GM23248 (cell line): ENCODE measurements at places on chromosomes 7 and 10. TPM values are rescaled to one million over a fixed set of nuclear protein-coding genes. Genes with fewer than 3 reads are reported as not detected.

The ATP5F1C gene
- 229 and 315 TPM in 2 replicates for total RNA-seq

DNA sequence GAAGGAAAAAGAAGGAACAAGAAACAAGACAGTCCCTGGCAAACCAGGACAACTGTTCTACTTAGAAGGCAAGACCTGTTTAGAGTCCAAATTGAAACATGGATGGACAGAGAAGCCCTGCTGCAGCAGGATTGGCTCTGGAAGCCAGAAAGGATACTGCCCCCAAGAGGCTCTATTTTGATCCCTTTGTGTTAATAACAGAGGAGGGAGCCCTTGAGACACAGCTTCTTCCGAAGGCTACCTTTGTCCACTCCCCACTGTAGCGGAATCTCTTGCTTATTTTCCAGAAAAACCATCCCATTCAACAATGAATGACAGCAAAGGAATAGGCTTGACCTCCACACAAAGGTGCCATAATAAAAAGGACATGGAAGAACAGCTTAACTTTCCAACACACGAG lies 120.3 kb upstream of the FOXK1 start:
- no peaks in the 10 kb centered on the region for H3K4me1 ChIP-seq
- no peaks in the 10 kb centered on the region for H3K36me3 ChIP-seq
- no peak for DNase-seq
- no peak overlapping the region for H3K4me3 ChIP-seq
- no peaks in the 10 kb centered on the region for H3K27me3 ChIP-seq
- no peak overlapping the region for H3K27ac ChIP-seq

The RADIL gene
- total RNA-seq: 0.13 and 4.3 TPM in 2 replicates

GRCh38 chr10:132848291-132848701 lies 62.3 kb upstream of the NKX6-2 start:
- H3K4me3 ChIP-seq: no peak overlapping the region
- no peaks in the 10 kb centered on the region for H3K36me3 ChIP-seq
- H3K4me1 ChIP-seq: no peaks in the 10 kb centered on the region
- no peak for DNase-seq

- no peaks in the 10 kb centered on the region for H3K4me1 ChIP-seq
- H3K27me3 ChIP-seq: no peaks in the 10 kb centered on the region
- DNase-seq: no peak
- H3K27ac ChIP-seq: no peak overlapping the region
- no peak overlapping the region for H3K4me3 ChIP-seq
Observed at GRCh38 chr7:72405418-72405817, 6.7 kb downstream of the CALN1 start.

DNA sequence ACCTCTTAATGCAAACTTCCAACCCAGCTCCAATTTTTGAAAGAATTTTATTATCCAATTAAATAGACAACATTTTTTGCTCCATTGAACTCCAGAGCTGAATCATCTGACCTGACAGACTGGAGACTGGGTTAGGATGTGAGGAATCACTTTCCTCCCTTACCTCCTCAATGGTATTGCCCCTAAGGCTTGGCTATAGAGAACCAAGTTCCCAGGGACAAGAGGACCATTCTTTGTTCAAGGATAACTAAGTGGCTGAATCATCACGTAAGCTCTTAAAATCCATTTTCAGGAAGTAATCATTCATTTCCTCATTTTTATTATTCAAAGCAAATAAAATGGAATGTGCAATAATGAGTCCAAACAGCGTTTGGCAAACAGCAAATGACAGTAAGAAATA lies 335.1 kb downstream of the GATA3 start:
- DNase-seq: no peak
- H3K4me1 ChIP-seq: no peaks in the 10 kb centered on the region
- H3K27me3 ChIP-seq: no peaks in the 10 kb centered on the region

DNA sequence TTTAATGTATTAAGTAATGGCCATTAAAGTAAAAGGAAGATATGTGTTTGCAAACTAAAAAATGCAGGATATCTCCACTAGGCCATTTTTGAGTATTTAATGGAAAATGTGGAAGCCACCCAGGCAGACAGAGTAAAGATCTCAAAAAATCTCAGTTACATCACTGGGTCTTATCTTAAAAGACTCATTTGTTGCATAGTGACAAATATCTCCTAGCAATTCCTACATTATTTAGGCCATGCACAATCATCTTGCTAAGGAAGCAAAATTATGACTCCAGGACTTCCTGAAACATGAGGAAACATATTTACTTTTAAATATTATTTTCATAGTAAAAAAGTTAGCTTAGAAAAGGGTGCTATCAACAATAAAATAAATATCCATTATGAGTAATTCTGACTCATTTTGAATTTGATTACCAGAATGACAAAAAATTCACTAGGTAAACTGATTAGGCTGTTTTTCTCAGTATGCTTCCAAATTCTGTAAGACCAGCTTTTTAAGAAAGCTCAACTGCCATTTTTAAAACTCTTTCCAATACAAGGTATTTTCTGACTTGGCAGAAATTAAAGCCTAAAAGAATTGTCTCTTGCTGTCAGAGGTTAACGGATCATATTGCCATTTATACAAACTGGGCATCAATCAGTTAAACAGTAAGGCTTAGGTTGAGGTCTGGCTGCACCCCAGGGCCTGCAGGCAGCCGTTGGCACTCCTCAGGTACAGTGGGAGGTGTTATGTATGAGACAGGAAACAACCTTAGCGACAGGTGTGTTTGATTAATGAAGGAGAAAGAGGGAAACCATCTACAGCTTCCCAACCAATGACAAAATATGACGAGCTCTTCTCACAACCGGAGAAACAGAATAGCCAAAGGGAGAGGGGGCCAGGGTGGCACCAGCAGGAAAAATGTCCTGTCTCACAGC lies 31.8 kb downstream of the PCLO start:
- no peak overlapping the region for H3K27ac ChIP-seq
- no peak overlapping the region for H3K4me3 ChIP-seq
- no peaks in the 10 kb centered on the region for H3K27me3 ChIP-seq
- no peak for DNase-seq

DNA sequence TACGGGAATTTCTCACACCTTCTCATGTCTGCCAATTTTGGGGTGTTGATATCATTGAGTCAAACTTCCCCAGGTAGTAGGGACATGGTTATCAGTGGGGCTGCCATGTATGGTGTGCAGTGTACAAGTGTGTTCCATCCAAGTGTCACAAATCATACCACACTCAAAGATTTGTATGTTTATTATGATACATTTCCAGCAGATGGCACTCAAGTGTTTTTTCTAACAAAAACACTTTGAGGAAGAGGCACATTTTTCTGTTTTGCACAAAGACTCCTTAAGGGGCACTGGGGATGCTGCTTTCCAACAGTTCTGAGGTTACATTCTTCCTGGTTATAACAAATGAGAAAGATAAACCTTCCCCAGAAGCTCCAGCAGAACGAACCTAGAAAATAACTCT lies 414.5 kb downstream of the REEP3 start:
- no peak for DNase-seq
- no peak overlapping the region for H3K4me3 ChIP-seq
- no peak overlapping the region for H3K27ac ChIP-seq
- no peaks in the 10 kb centered on the region; the same call in 1 of the 2 replicates for H3K27me3 ChIP-seq

DNA sequence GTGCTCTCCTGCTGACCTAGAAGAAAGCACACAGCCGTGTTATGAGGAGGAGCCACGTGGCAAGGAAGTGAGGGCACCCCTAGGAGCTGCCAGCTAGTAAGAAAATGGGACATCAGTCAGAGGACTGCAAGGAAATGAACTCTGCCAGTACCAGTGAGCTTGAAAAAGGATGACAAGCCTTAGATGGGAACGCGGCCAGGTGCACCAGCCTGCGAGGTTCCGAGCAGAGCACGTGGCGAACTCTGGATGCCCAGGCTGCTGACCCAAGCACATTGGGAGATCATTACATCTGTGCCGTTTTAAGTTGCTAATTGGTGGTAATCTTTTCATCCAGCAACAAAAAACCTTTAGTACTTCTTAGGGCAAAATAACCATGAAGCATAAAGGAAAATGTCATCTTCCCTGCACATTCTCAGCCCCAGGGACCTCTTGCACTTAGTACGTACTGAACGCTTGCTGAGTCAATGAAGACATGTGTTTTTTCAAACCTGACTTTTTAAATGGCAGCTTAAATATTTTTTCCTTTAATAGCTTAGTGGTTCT lies 69.4 kb downstream of the AMZ1 start:
- peak overlapping the region; percentile 97 for H3K27ac ChIP-seq
- peaks cover 52% of the 10 kb centered on the region for H3K4me1 ChIP-seq
- DNase-seq: peak; percentile 86
- H3K36me3 ChIP-seq: no peaks in the 10 kb centered on the region
- H3K4me3 ChIP-seq: peak overlapping the region; percentile 51

- DNase-seq: peak; percentile 83
- peak overlapping the region; percentile 64 for H3K4me3 ChIP-seq
- peaks cover 8% of the 10 kb centered on the region for H3K4me1 ChIP-seq
Observed at GRCh38 chr7:25260862-25261494, 32.7 kb upstream of the NPVF start.

- DNase-seq: peak; percentile 48
- H3K27ac ChIP-seq: no peak overlapping the region
- H3K4me1 ChIP-seq: peaks cover 12% of the 10 kb centered on the region
- no peaks in the 10 kb centered on the region for H3K36me3 ChIP-seq
- H3K4me3 ChIP-seq: no peak overlapping the region
Observed at GRCh38 chr10:14684354-14684753, 90.3 kb downstream of the FAM107B start.

GRCh38 chr10:132691711-132692153 lies 94.2 kb downstream of the NKX6-2 start:
- H3K27ac ChIP-seq: no peak overlapping the region
- H3K4me1 ChIP-seq: no peaks in the 10 kb centered on the region
- no peak overlapping the region for H3K4me3 ChIP-seq
- H3K36me3 ChIP-seq: 0 out of 2 replicates have a peak, but pooled peaks cover 3% of the 10 kb centered on the region
- DNase-seq: no peak

GRCh38 chr7:49839863-49840645 lies 66.6 kb downstream of the VWC2 start:
- H3K36me3 ChIP-seq: no peaks in the 10 kb centered on the region
- no peak overlapping the region for H3K27ac ChIP-seq
- no peak overlapping the region for H3K4me3 ChIP-seq
- no peak for DNase-seq

GRCh38 chr7:156829669-156830336 lies 63.2 kb downstream of the LMBR1 start:
- H3K36me3 ChIP-seq: no peaks in the 10 kb centered on the region
- no peaks in the 10 kb centered on the region for H3K4me1 ChIP-seq
- no peak overlapping the region for H3K4me3 ChIP-seq
- H3K27ac ChIP-seq: no peak overlapping the region
- no peak for DNase-seq

The TMEM273 gene
- not detected in 2 replicates for total RNA-seq

GRCh38 chr7:30805931-30806330 lies 34.7 kb downstream of the MINDY4 start:
- H3K4me3 ChIP-seq: no peak overlapping the region
- H3K27me3 ChIP-seq: no peaks in the 10 kb centered on the region; the same call in 1 of the 2 replicates
- no peak overlapping the region for H3K27ac ChIP-seq
- no peaks in the 10 kb centered on the region for H3K36me3 ChIP-seq
- peaks cover 23% of the 10 kb centered on the region for H3K4me1 ChIP-seq
- no peak for DNase-seq

The PSD gene
- 1.0 and 11.3 TPM in 2 replicates for total RNA-seq

GRCh38 chr10:100024748-100025147 lies 15.0 kb upstream of the DNMBP start:
- DNase-seq: no peak
- H3K4me3 ChIP-seq: no peak overlapping the region
- H3K27ac ChIP-seq: no peak overlapping the region
- no peaks in the 10 kb centered on the region for H3K4me1 ChIP-seq
- no peaks in the 10 kb centered on the region for H3K27me3 ChIP-seq
- no peaks in the 10 kb centered on the region for H3K36me3 ChIP-seq

- H3K4me3 ChIP-seq: no peak overlapping the region
- no peaks in the 10 kb centered on the region for H3K36me3 ChIP-seq
- no peak for DNase-seq
- no peak overlapping the region for H3K27ac ChIP-seq
- H3K27me3 ChIP-seq: no peaks in the 10 kb centered on the region
- H3K4me1 ChIP-seq: peaks cover 32% of the 10 kb centered on the region
Observed at GRCh38 chr7:101940830-101941229, 123.4 kb downstream of the CUX1 start.

DNA sequence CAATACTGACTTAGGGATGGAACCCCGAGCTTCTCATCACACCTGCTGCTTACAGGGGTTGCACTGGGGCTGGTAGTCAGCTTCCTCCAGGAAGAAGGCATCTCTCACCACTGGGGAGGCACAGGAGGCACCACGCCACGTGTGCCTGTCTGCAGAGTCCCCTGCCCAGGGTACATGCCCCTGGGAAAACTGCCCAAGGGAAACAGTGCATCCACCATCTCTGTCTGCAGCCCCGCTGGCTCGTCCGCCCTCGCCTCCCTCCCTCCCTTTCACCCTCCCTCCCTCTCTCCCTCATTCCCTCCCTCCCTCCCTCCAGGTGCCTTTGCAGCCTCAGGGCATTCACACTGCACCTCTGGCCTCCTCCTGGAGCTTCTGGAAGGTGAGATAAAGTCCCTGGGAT lies 101.1 kb downstream of the PTPRE start:
- no peaks in the 10 kb centered on the region for H3K36me3 ChIP-seq
- H3K4me3 ChIP-seq: no peak overlapping the region
- H3K27me3 ChIP-seq: no peaks in the 10 kb centered on the region
- no peaks in the 10 kb centered on the region for H3K4me1 ChIP-seq

DNA sequence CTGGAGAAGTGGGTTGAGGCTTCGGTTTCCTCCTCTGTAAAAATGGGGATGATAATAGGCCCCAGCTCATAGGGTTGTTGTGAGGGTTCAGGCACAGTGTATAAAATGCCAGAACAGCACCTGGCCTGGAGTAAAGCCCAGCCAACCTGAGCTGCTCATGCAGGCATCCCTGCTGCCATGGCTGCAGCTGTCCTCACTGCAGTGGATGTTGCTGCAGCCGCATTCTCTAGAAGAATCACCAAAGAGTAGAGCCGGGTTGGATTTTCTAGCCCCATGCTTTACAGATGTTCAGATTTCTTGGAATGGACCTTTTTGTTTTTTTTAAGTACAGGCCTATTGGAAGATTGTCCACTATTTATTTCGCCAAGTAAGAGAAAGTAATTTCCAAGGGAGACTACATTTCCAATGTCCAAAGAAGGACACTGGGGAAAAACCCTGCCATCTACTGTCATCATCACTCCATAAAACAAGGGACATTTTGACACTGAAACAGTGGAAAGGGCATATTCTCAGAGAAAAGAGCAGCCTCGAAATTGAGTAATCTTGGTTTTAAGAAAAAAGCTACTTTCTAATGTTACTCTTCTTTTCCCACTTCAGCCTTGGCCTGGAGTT lies 147.5 kb upstream of the TCF7L2 start:
- H3K4me1 ChIP-seq: no peaks in the 10 kb centered on the region
- DNase-seq: no peak
- H3K4me3 ChIP-seq: no peak overlapping the region
- H3K27me3 ChIP-seq: no peaks in the 10 kb centered on the region
- no peaks in the 10 kb centered on the region for H3K36me3 ChIP-seq

- H3K27ac ChIP-seq: no peak overlapping the region
- DNase-seq: peak; percentile 12
- H3K27me3 ChIP-seq: no peaks in the 10 kb centered on the region
- no peaks in the 10 kb centered on the region for H3K4me1 ChIP-seq
Observed at GRCh38 chr10:12279281-12279680, 70.1 kb upstream of the CAMK1D start.

The FGF8 gene
- 4.4 TPM in 1 of 2 replicates, not detected in the other for total RNA-seq

- peak overlapping the region; percentile 97; the same call in 1 of the 2 replicates for H3K27ac ChIP-seq
- H3K36me3 ChIP-seq: no peaks in the 10 kb centered on the region
- DNase-seq: no peak
- H3K27me3 ChIP-seq: no peaks in the 10 kb centered on the region
Observed at GRCh38 chr10:79269443-79269842, 77.8 kb upstream of the PPIF start.
